Endodermal cell (in vitro differentiated cells): ENCODE measurements at places on chromosomes 1 and 21. TPM values are rescaled to one million over a fixed set of nuclear protein-coding genes. Genes with fewer than 3 reads are reported as not detected.

DNA sequence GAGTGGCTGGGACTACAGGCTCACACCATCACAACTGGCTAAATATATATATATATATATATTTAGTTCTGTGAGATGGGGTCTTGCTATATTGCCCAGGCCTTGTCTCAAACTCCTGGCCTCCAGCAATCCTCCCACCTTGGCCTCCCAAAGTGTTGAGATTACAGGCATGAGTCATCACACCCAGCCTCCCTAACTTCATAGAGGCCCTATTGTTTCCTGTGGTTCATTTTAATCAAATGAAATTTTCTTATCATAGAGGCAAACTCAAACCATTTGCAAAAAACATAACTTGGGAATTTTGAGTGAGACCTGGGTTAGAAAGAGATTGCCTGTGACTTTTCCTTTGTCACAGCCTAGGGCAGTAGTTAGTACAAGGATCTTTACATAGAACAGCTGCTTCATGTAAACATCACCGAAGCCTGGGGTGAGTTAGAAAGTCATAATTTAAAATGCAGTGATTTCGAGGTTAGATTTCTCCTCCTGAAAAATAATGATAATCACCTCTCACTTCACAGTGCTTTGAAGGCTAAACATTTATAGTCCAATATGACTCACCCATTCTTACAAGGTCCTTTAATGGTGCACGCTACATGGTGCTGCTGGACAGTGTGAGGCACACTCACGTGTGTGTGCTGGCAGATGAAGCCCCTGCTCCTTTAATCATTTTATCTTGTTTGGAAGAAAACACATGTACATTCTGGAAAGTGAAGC lies 188.9 kb downstream of the RHOU start:
- no peaks in the 10 kb centered on the region for H3K36me3 ChIP-seq
- no peaks in the 10 kb centered on the region for H3K4me1 ChIP-seq
- no peak overlapping the region for H3K4me3 ChIP-seq
- H3K27ac ChIP-seq, result no peak overlapping the region

GRCh38 chr1:110672001-110672752 lies 2.6 kb downstream of the KCNA3 start:
- no peaks in the 10 kb centered on the region for H3K4me1 ChIP-seq
- no peaks in the 10 kb centered on the region for H3K36me3 ChIP-seq
- peaks cover 95% of the 10 kb centered on the region for H3K27me3 ChIP-seq
- peak; percentile 64 for DNase-seq
- no peak overlapping the region for H3K27ac ChIP-seq

DNA sequence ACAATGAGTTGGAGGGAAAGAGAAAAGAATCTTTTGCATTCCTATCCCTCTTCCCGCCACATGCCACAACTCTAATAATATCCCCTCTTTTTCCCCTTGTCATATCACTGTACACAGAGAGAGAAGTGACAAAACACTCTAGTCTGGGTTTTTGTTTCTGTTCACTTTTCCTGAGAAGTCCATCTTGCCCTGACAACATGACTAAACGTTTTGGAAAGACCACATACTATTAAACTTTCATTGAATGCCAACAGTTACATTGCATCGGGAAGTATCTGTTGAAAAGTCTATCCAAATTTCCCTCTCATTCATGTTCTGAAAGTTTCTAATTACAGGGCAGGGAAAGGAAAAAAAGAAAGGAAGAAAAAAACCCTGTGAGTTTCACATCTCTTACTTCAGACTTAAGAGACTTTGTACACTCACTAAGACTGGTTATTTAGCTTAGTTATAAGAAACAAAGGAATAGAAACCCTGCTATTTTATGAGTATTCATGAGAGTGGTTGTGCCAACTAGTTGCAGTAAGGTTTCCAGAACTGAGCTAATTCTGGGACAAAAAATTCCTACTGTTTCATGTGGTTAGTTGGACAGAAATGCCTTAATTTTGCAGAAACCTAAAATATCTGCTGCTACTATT lies 16.9 kb downstream of the PLA2G4A start:
- H3K27ac ChIP-seq, result no peak overlapping the region
- no peak for DNase-seq
- H3K27me3 ChIP-seq, result no peaks in the 10 kb centered on the region
- H3K4me3 ChIP-seq, result no peak overlapping the region

GRCh38 chr1:164983023-164983650 lies 373.4 kb downstream of the LMX1A start:
- no peaks in the 10 kb centered on the region for H3K36me3 ChIP-seq
- H3K4me3 ChIP-seq, result no peak overlapping the region
- H3K27me3 ChIP-seq, result peaks cover 13% of the 10 kb centered on the region
- no peak overlapping the region for H3K27ac ChIP-seq

DNA sequence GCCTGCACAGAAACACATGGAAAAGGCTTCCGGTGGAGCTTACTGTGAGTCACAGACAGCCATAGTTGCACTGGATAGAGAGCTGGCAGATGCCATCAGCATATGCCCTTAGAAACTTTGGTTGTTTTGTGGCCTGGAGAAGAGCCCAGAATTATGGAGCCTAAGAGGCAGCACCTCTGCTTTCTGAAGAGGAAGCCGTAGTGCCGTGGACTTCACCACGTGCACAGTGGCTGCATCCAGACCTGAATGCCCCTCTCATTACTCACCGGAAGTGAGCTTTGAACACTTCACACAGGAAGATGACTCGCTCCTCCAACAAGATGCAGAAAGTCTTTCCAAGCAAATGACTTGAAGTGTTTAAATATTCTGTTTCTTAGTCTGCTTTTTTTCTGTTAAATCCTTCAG lies 28.4 kb downstream of the JUN start:
- H3K4me3 ChIP-seq, result no peak overlapping the region
- no peak for DNase-seq
- H3K36me3 ChIP-seq, result no peaks in the 10 kb centered on the region
- H3K4me1 ChIP-seq, result no peaks in the 10 kb centered on the region
- peaks cover 72% of the 10 kb centered on the region for H3K27me3 ChIP-seq

DNA sequence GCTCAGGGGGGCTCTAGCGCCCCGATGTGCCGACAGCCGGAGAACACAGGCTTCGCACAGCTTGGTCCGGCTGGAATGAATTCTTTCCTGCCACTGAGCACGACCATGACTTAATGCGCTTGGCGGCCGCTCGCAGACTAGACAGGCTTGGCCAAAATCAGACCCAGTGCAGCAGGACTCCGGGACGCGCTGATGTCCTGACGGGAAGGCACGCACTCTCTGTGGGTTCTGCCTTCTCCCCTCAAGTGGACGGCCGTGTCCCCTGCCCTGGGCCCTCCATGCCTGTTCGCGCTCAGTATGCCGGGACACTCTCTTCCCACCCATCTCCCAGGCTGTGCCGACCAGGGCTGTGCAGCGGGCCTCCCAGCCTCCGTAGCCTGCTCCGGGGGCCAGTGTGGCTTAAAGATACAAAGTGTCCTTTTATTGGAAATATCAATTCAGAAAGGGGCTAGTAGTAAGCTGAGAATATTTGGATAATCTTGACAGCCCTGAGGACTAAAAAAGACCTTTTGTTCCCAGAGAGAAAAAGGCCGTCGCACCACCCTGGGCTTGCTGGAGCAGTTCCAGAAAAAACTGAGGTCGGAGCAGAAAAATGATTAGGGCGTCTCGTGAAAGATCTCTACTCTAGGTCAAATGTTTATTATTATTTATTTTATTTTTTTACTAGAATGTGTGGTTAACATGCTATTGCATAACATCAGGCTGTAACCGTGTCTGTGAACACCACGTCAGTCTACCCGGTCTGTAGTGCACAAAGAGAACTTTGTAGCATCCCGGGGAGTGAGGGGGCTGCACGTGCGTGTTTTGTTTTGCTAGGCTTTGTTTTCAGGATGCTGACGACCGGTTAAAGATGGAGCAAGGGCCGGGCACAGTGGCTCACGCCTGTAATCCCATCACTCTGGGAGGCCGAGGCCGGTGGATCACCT lies 88.1 kb upstream of the ARHGEF16 start:
- H3K36me3 ChIP-seq, result no peaks in the 10 kb centered on the region
- H3K27me3 ChIP-seq, result no peaks in the 10 kb centered on the region
- no peaks in the 10 kb centered on the region for H3K4me1 ChIP-seq
- no peak overlapping the region for H3K4me3 ChIP-seq

- no peak overlapping the region for H3K4me3 ChIP-seq
- no peaks in the 10 kb centered on the region for H3K36me3 ChIP-seq
- no peaks in the 10 kb centered on the region for H3K4me1 ChIP-seq
- no peaks in the 10 kb centered on the region for H3K27me3 ChIP-seq
- no peak for DNase-seq
- no peak overlapping the region for H3K27ac ChIP-seq
Observed at GRCh38 chr1:201127755-201128455, 921 bp upstream of the ASCL5 start.

- H3K4me3 ChIP-seq, result no peak overlapping the region
- H3K27ac ChIP-seq, result no peak overlapping the region
Observed at GRCh38 chr1:47797575-47797974, 199.6 kb downstream of the TRABD2B start.

DNA sequence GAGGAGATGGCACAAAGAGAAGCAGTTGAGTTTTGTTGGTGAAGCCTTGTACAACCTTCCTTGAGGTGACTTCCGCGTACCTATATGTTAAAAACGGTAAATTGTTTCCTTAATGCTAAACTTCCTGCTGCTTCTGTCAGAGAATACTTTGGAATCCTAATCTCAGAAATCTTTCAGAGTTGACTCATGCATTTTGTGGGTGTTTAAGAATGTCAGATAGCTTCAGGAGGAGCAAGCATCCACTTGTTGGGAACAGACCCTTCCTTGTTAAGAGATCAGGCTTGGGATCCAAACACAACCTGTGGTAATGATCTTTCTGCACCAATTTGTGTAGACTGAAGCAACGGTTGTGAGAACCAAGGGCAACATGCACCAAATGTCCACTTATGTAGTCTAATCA lies 29.5 kb downstream of the AK4 start:
- no peaks in the 10 kb centered on the region for H3K27me3 ChIP-seq
- no peak overlapping the region for H3K27ac ChIP-seq
- no peaks in the 10 kb centered on the region for H3K36me3 ChIP-seq

DNA sequence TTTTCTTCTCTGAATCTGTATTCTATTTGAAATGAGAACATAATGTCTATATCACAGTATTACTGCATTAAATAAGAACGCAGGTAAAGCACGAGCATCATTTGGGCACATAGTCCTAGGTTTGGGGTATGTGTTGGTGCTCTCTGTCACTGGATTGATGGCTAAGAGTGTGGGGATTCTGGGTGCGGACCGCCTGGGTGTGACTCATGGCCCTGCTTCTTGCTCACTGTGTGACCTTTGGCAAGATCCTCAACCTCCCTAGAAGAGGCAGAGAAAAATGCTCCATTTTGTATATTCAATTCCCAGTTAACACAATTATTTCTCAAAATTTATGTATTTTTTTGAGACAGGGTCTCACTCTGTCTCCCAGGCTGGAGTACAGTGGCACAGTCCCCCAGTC lies 99.7 kb downstream of the LAMC2 start:
- H3K27ac ChIP-seq, result no peak overlapping the region
- H3K4me1 ChIP-seq, result peaks cover 20% of the 10 kb centered on the region
- H3K36me3 ChIP-seq, result no peaks in the 10 kb centered on the region
- no peak overlapping the region for H3K4me3 ChIP-seq

GRCh38 chr1:222224636-222225315 lies 323.1 kb downstream of the HHIPL2 start:
- no peak overlapping the region for H3K27ac ChIP-seq
- H3K4me3 ChIP-seq, result no peak overlapping the region
- H3K27me3 ChIP-seq, result no peaks in the 10 kb centered on the region
- no peaks in the 10 kb centered on the region for H3K4me1 ChIP-seq

GRCh38 chr1:98267423-98267822 lies 346.6 kb upstream of the DPYD start:
- H3K27me3 ChIP-seq, result no peaks in the 10 kb centered on the region
- no peaks in the 10 kb centered on the region for H3K36me3 ChIP-seq
- H3K27ac ChIP-seq, result no peak overlapping the region
- H3K4me3 ChIP-seq, result no peak overlapping the region
- H3K4me1 ChIP-seq, result no peaks in the 10 kb centered on the region

DNA sequence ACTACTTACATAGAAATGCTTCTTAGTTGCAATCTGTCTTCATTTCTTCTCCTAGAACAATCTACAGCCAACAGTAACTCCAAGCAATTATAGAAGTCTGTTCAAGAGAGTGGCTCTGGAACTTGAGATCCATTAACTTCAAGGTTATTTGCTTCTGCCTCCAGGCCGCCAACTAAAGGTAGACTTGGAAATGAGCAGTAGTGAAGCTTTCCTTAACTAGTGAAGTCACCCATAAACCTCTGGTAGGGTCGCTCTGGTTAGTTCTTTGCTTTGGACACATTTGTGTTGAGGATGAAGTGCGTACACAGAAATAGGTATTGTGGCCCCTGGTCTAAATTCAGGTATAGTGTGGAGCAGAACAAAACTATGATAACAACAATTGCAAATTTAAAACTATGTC lies 809.9 kb upstream of the RGS18 start:
- H3K36me3 ChIP-seq, result no peaks in the 10 kb centered on the region
- H3K4me3 ChIP-seq, result no peak overlapping the region
- no peaks in the 10 kb centered on the region for H3K27me3 ChIP-seq
- H3K4me1 ChIP-seq, result no peaks in the 10 kb centered on the region
- no peak for DNase-seq

DNA sequence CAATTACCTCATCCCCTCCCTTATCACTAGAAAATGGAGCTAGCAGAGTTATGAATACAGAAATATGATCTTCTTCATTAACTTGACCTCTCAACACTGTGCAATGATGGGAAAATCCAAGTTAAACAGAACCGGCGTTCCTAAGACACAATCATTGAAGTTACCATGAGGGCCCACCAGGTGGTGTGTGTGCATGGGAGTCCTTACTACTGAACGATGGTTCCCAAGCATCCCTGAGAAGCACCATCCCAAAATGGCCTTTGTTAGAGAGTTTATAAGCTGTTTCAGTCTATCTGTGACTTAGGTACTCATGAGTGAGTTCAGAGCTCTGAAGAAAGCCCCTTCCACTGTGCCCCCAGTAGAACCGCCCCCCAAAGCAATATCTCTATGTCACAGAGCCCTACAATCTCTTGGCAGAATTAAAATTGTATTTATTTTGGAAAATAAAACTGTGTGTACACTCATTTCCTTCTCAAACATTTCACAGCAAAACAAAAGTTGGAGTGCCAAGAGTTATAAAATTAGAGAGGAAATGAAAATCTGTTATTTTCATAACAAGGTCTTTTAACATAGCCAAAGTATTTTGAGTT lies 56.8 kb downstream of the PLD5 start:
- no peak overlapping the region for H3K27ac ChIP-seq
- H3K27me3 ChIP-seq, result no peaks in the 10 kb centered on the region
- H3K4me3 ChIP-seq, result no peak overlapping the region
- H3K36me3 ChIP-seq, result no peaks in the 10 kb centered on the region
- H3K4me1 ChIP-seq, result no peaks in the 10 kb centered on the region

TAS1R3 gene
- 0.20 and 0.35 TPM in 2 replicates for total RNA-seq

AVPR1B gene
- total RNA-seq, result 0.11 and 0.18 TPM in 2 replicates

AUNIP gene
- total RNA-seq, result 7.2 to 21.2 TPM (median 19.5 TPM) in 3 replicates

SPRR2B gene
- total RNA-seq, result not detected in 2 replicates

RIMKLA gene
- 0.73 to 23.4 TPM (median 1.5 TPM) in 3 replicates for total RNA-seq
